ENCODE measurements at places on chromosomes 16 and 17. TPM values are rescaled to one million over a fixed set of nuclear protein-coding genes. Genes with fewer than 3 reads are reported as not detected.
A peak's percentile ranks its signal among the peaks of the same experiment; 100 is the strongest.

DNA sequence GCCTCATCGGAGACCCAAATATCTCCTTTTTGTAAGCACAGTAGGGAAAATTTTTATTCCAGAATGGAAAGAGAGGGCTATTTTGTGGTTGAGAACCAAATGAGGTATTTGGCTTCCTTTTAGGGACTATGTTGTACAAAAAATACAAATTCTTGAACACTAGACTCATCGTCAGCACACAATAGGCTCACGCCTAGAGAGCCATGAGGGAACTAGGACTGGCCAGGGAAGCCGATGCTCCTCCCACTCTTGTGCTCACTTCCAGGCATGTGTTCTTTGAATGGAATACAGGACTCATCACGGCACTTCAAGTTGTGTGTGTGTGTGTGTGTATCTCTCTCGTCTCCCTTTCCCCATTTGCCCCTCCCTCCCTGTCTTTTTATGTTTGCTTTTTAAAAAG is 17.8 kb upstream of the BLMH start:
- no peak for DNase-seq

GRCh38 chr17:17685775-17686291 is 4.6 kb downstream of the RAI1 start:
- DNase-seq = no peak

GRCh38 chr17:72588961-72589360 is 468.1 kb downstream of the SOX9 start:
- DNase-seq = no peak

DNA sequence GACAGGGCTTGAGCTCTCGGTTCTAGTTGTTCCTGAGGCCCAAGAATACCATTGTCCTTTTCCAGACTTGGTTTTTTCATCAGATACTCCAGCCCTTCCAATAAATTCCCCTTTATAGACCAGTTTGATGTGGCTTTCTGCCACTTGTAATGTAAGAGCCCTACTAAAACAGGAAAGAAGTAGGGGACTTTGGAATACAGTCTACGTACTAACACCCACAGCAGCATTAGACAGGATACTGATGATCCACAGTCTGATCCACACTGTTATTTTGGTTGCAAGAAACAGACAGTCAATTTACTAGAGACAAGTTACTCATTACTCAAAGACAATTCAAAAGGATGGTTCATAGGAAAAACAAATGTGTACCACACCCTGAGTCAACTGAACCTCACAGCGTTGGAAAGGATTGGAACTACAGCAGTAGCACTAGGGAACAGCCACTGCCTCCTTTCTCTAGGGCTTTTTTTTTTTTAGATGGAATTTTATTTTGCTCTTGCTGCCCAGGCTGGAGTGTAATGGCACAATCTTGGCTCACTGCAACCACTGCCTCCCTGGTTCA is 45.9 kb upstream of the MED13 start:
- no peak for DNase-seq

- DNase-seq = no peak
Observed at GRCh38 chr16:55000595-55000994, 69.9 kb downstream of the IRX5 start.

- no peak for DNase-seq
Observed at GRCh38 chr17:69047368-69048263, 13.1 kb downstream of the ABCA9 start.

GRCh38 chr17:6177941-6178694 is 107.9 kb downstream of the WSCD1 start:
- no peak for DNase-seq

GRCh38 chr16:10566613-10567012 is 13.8 kb downstream of the EMP2 start:
- no peak for DNase-seq

GRCh38 chr17:56891751-56892150 is 22.1 kb downstream of the TRIM25 start:
- no peak for DNase-seq

- no peak for DNase-seq
Observed at GRCh38 chr17:40309031-40309948, at the start of gene RARA. Gene RARA (plus strand): TSS chr17:40309180. CDS start chr17:40331219, 22,039 bp downstream.

DNA sequence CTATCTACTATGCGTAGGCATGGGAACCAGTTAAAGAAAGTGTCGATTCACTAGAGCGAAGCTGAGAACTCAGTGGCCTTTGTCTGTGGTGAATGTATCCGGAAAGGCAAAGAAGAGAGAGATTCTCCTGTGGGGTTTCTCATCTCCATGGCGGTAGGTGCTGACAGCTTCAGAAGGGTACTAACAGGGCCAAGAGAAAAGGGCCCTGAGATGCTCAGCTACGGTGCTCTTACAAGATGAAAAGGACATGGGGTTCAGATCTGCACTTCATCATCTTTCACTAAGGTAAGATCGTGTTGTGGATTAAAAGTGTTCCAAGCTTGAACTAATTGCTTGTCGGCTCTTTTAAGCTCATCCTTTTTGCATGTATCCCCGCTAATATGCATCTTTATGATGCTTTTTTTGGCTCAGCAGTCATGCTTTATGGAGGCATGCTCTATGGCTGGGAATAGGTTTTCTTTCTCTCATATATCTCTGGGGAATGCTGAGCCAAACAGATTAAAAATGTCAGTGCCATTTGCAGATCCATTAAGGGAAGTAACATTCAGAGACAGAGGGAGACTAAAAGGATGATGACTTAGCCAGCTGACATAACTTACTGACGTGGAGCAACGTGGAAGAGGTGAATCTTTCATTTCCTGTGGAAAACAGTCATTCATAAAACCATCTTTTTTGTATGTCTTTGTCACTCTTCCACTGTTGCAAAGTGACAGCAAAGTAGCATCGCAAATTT is 29.9 kb downstream of the KCNJ16 start:
- no peak for DNase-seq

DNA sequence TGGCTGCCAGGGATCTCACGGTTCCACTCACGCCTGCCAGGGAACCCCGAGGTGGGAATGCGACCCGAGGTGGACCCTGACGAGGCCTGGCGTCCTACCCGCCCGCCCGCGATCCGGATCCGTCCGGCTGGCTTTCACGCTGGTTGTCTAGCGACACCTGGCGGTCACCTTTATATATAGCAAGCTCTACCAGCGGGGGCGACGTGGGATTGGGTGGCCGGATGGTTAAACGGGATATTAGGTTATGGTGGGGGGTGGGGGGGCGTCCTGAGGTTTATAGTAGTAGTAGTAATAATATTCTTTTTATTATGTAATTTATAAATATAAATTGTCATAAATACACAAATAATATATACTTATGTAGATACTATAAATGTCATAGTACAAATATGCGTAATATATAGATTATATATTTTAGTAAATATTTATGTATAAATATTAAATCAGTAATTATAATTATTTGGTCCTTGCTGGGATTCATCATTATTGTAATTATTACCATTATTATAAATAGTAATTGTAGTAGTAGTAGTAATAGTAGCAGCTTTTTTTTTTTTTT is 136.9 kb downstream of the KCNJ12 start:
- peak; percentile 80 for DNase-seq

- DNase-seq = no peak
Observed at GRCh38 chr16:68070806-68071517, 14.2 kb upstream of the NFATC3 start.

DNA sequence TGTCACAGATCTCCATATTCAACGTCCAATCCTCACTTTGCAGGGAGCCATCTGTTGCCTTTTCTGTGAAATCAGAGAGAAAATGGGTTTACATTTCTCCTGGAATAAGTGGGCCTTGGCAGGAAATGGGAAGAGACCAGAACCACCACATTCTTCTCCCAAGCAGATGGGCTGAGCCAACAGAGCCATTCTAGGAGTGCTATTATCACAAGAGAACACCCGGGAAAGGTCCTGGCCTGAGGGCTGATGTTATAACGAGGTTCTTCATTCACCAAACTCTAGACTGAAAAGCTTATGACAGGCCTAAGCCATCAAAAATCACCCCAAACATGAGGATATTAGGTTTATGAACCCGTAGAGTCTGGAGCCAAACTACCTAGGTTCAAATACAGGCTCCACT is 64.7 kb downstream of the TOM1L2 start:
- DNase-seq = no peak

DNA sequence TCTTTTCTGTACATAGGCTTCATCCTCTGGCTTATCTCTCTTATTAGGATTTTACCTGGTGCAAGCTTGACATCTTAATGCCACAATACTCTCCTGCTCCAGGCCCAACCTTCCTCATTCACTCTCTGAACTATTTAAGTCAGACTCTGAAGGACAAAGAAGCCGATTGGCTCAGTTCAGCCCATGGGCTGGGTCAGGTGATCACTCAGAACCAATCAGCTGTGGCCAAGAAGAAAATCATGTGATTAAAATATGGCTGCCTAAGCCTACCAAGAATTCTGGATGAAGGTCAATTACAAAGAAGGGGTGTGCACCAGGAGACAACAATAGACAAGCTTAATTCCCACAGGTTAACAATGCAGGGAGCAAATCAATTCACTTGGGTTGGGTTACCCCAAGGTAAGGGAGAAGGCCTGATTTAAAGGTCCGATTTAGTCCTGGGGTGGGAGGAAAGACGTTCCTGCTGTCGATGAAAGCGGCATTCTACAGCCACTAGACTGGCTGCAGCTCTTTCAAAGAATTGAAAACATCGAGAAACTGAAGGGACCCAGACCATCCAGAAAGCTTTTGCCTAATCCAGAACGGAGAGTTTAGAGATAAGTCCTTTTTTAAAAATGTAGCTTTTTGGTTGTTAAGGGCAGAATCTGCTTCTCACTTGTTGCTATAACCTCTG is 42.9 kb upstream of the NFAT5 start:
- no peak for DNase-seq

GRCh38 chr16:83343935-83344366 is 463.8 kb upstream of the HSBP1 start:
- DNase-seq = no peak

- DNase-seq = no peak
Observed at GRCh38 chr17:77935121-77935571, 23.4 kb upstream of the TNRC6C start.

DNA sequence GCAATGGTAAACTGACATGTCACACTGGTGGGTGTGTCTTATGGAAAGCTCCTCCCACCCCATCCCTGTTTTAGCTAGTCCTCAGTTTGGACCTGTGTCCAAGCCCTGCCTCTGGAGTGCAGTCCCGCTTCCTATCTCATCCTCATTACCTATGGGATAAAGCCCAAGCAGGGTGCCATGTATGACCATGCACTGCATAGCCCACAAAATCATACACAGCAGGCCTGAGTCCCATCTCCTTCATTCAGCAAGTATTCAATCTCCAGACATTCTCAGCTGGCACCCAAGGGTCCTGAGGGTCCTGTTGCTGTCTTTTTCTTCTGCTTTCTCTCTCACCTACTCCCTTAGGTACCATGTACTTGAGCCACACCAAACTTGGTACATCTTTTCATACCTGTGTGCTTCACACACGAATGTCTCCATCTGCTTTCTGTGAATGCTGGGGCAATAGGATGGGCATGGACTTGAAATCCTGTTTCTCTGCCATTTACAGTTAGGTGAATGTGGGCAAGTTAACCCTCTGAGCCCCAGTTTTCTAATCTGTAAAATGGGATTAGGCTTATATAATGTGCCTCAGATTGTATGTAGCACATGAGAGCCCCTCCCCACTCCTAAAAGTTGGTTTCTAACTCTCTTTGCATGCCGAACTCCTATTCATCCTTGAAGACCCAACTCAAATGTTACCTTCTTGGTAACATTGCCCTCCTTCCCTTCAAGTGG is 28.5 kb downstream of the TNS4 start:
- DNase-seq = no peak

- no peak for DNase-seq
Observed at GRCh38 chr17:34996422-34997285, 16.3 kb downstream of the LIG3 start.

DNA sequence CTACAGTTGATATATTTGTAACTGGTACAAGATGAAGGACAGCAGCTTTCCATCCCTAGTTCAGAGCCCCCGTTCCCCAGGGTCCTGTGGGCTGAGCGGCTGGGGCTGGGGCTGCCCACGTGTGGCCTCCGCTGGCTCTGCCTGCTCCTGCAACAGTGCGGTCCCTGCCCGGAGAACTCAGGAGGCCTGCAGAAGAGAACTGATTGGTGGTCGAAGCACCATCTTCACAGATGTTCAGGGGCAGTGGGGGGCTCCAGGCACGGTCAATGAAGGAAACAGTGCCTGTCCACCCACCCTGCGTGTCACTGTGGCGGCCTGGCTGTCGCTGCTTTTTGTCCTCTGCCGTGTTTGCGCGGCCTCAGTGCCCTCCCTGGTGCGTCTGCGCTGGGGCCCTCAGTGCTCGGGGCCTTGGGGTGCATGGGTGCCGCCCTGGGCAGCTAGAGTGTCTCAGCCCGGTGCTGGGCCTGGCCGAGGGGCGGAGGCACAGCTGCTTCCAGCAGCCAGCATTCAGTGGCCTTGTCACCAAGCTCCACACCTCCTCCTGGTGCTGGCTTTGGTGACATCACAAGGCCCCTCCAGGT is 4.2 kb upstream of the NUDT16L1 start:
- DNase-seq = no peak

DNA sequence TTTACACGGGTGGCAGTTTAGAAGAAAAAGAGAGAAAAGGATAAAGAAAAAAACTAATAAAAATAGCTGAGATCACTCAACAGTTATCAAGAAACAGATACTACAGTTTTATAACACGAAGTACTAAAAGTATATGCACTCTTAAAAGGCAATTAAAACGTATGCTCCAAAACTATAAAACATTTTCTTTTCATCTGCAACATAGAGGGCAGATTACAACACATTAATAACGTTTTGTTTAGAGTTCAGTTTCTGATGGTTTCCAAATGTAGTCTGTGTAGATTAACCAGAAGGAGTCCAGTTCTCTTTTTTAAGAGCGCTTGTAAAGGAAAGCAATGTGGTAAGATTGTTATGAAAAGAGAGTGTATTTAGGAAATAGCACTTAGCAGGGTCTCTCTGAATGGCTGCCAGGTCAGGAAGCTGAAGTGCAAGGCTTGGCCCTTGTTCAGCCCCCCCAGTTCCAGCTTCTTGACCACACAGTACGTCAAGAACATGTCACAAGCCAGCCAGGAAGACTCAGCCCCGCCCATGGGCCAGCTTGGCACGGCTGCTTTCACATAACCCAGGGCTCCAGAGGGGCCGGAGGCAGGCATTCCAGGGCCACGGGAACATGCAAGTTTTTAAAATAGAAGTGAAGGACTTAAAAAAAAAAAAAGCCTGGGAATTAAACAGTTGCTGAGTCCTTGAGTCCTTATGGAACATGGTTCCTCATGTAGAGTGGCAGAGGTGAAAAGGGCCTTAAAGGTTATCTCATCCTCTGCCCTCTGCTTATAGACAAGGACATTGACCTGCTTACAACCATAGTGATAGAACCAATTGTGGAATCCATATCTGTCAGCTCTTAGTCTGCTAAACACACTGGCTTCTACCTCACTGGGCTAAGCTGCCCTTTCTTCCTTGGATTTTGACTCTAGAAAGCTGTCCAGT is 147.4 kb upstream of the TBX2 start:
- DNase-seq = no peak

GRCh38 chr16:81737885-81738536 is 41.1 kb upstream of the PLCG2 start:
- peak; percentile 87 for DNase-seq

CD300LB gene
- total RNA-seq = not detected

CHD9NB gene
- total RNA-seq = 0.14 TPM

KRTAP4-6 gene
- not detected for total RNA-seq

SLC12A3 gene
- total RNA-seq = not detected

DHX58 gene
- total RNA-seq = 39.6 TPM

GSDMA gene
- 1.1 TPM for total RNA-seq

NPIPA8 gene
- total RNA-seq = 28.9 TPM

NECAB2 gene
- not detected for total RNA-seq

DNASE1L2 gene
- 1.5 TPM for total RNA-seq

TMEM97 gene
- total RNA-seq = 24.5 TPM

CHST6 gene
- total RNA-seq = not detected

KRTAP1-4 gene
- not detected for total RNA-seq
